ENCODE measurements at places on chromosomes 16 and 17. TPM values are rescaled to one million over a fixed set of nuclear protein-coding genes. Genes with fewer than 3 reads are reported as not detected.

Gene EPOP
- 12.9 TPM for total RNA-seq

Gene KCNAB3
- 2.9 TPM for total RNA-seq

Gene ACAP1
- 3.7 TPM for total RNA-seq

Gene IKZF3
- not detected for total RNA-seq

Gene NME3
- total RNA-seq = 26.6 TPM

Measured in A549 treated with Hydrocortisone at 1 μM for 4 hours (cell line).